ENCODE measurements at places on chromosomes 12 and 14.

DNA sequence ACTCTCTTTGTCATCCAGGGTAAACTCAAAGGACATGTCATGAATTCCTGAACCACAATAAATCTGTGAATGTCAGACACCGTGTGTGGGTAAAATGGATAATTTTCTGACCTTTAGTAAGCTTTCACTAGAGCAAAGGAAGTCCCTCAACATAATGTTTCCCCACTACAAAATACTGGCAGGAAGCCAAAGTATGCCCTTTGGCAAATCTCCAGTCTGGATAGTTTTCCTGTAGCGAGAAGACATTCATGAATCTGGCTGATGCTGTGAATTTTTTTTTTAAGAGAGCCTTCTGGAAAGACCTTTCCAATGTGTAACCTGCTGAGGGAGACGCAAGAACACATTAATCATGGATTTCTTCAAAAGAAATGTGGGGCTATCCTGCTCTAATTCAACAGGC is 389.6 kb upstream of the DDHD1 start:
- no peak for DNase-seq

GRCh38 chr14:100408350-100409002 is 85.3 kb downstream of the SLC25A47 start:
- peak; percentile 35 for DNase-seq

GRCh38 chr14:23183158-23183470 is 346 bp downstream of the SLC7A8 start:
- DNase-seq: no peak

DNA sequence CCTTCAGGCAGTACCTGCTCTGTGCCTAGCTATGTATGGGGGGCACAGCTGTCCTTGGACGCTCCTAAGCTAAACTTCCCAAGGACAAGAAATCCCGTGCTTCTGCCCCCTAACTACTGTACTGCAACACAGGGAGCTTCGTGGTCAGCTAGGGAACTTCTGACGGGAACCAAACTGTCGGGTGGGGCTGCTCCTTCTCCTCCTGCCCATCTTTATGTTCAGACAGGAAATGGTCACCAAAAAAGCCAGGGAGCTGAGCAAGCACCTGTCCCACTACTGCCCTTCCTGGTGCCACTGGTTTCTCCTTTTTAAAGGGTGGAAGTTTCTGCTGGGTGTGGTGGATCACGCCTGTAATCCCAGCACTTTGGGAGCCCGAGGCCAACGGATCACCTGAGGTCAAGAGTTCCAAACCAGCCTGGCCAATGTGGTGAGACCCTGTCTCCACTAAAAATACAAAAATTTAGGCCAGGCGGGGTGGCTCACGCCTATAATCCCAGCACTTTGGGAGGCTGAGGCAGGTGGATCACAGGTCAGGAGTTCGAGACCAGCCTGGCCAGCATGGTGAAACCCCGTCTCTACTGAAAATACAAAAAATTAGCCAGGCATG is 26.6 kb downstream of the PXN start:
- DNase-seq: no peak

GRCh38 chr12:6372403-6373003 is 2.9 kb downstream of the SCNN1A start:
- no peak for DNase-seq
